ENCODE measurements at places on chromosomes 12 and 14.

- no peak for DNase-seq
These were observed 193.9 kb downstream of the BCAT1 start for GRCh38 chr12:24754690-24755638.

- no peak for DNase-seq
These were observed 32.2 kb upstream of the NOS1 start for GRCh38 chr12:117393656-117394055.

DNA sequence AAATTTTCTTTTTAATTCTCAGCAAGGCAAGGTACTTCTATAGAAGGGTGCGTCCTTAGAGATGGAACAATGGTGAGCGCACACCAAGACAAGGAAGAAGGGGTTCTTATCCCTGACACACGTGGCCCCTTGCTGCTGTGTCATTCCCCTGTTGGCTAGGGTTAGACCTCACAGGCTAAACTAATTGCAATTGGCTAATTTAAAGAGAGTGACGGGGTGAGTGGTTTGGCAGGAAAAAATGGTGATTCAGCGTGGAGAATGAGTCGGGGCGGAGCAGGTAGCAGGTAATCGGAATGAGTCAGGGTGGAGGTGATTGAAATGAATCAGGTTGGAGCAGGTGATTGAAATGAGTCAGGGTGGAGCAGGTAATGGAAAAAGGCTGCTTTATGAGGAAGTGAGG, 36.3 kb upstream of the HECTD1 start:
- no peak for DNase-seq

DNA sequence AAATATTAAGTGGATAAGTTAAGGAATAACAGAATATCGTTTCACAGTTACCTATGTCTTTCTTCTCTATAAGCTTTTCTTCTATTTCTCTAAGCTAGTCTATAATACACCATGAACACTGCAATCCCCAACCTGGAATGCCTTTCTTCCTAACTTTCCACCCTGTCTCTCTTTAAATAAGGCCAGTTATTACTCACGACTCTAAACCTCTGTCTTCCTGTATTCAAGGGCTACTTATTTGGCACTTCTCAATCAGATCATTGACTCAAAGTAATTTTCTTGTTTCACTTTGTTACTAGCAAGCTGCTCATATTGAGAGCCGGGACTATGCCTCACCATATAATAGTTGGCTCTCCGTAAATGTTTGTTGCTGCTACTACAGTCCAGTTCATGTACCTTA, 13.5 kb downstream of the FERMT2 start:
- no peak for DNase-seq

- DNase-seq: no peak
These were observed 113.3 kb downstream of the TTC8 start for GRCh38 chr14:88937706-88938105.

DNA sequence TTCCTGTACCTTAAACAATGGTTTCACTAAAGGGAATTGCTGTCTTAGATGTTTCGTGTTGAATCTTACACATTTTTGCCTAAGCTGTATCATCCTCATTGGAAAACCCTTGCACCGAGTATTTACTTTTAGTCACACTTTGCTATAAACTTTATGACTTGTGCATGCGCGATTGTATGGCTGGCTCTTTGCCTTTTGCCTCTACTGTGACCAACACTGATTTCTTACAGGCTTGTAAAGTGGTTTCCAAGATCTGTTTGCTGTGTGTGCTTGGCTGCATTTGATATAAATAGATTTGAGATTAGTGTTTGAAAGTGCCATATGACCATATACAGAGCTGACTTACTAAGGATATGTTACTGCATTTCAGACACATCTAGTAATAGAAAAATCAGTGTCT, 40.5 kb downstream of the RASSF3 start:
- no peak for DNase-seq
